IMR-90 (cell line): ENCODE measurements at places on chromosomes 12 and 14. TPM values are rescaled to one million over a fixed set of nuclear protein-coding genes. Genes with fewer than 3 reads are reported as not detected.
A peak's percentile ranks its signal among the peaks of the same experiment; 100 is the strongest.

- no peak for DNase-seq
Observed at GRCh38 chr14:44154874-44155273, 352.2 kb downstream of the FSCB start.

The LRFN5 gene
- 1.8 TPM in 2 replicates for polyA plus RNA-seq

The DLK1 gene
- 0.07 TPM in 1 of 2 replicates, not detected in the other for polyA plus RNA-seq

The CCDC88C gene
- 0.11 and 0.17 TPM in 2 replicates for polyA plus RNA-seq

GRCh38 chr12:51951843-51952722 is 584 bp downstream of the ACVR1B start:
- DNase-seq = no peak

The LMBR1L gene
- 44.6 and 46.3 TPM in 2 replicates for polyA plus RNA-seq

The PRIMA1 gene
- polyA plus RNA-seq = not detected in 2 replicates

DNA sequence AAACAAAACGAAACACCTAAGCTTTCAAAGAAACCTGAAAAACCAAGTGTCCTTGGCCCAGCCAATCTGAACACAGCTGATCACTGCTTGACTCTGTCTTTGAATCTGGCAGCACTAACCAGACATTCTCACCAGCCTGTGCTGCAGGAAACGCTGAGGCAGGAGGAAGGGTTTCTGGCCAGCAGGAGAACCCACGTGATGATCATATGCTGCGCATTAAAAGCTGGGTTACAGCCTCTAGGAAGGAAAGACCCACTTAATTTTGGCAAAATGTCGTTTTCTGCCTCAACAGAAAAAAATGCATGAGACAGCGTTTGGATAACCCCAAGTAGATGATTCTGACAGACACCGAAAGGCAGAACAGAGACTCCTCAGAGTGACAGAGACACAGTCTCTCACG is 9.8 kb downstream of the APPL2 start:
- DNase-seq = peak; percentile 97

The CLEC6A gene
- not detected in 2 replicates for polyA plus RNA-seq

- no peak for DNase-seq
Observed at GRCh38 chr12:54378796-54379397, 5.6 kb downstream of the ZNF385A start.
